ENCODE measurements at places on chromosomes 12 and 14. TPM values are rescaled to one million over a fixed set of nuclear protein-coding genes. Genes with fewer than 3 reads are reported as not detected.

DNA sequence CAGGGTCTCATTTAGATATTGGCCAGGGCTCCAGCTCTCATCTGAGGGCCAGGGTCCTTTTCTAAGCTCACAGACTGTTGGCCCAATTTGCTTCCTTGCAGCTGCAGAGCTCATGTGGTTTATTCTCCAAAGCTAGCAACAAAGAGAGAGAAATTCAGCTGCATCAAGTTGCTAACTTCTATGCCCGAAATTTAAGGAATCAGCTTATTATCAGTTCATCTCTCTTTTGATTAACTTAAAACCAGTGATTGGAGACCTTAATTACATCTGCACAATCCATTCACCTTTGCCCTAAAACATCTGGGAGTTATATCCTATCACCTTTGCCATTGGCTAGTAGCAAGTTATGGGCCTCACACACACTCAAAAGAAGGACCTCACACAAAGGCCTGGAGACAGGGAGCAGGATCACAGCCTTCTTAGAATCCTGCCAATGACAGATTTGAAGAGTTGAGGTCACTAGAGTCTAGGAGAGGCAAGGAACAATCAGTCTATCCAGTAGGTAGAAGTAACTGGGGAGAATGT, 258.8 kb upstream of the GARIN6 start:
- DNase-seq = no peak

Gene NRL
- total RNA-seq = 2.2 TPM

Gene SLC7A8
- total RNA-seq = 3.5 TPM

DNA sequence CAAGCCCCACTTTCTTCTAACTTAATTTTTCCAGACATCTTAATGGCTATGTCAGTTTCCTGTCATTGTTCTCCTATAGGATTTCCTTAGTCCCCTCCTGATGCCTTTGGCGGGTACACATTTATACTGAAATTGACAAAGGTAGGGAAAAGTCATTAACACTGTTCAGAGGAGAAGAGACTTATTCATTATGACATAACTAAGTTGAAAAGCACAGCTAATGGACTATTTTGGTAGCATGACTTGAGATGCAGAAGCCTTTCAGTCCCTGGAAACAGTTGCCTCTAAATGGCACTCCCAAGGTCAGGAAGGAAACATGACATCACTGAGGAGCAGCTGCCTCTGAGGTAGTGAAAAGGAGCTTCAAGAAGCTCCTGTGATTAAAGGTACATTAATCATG, 317.5 kb upstream of the KITLG start:
- DNase-seq = no peak

GRCh38 chr14:105767315-105767714, 240.9 kb downstream of the TMEM121 start:
- DNase-seq = no peak

DNA sequence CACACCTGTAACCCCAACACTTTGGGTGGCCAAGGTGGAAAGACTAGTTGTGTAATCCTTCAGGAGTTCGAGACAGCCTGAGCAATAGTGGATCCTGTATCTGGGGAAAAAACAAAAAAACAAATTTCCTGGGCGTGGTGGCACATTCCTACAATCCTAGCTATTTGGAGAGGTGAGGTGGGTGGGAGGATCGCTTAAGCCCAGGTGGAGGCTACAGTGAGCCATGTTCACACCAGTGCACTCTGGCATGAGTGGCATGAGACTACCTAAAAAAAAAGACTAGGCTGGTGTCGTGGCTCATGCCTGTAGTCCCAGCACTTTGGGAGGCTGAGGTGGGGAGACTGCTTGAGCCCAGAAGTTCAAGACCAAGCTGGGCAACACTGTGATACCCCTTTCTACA, 17.2 kb downstream of the PTGES3 start:
- no peak for DNase-seq

Gene CLEC1B
- not detected for total RNA-seq

Gene TTC9
- total RNA-seq = 1.6 TPM

Gene LPAR5
- total RNA-seq = 10.6 TPM

- no peak for DNase-seq
Measured at GRCh38 chr14:81765651-81766275, 232.1 kb upstream of the SEL1L start.

Gene C14orf132
- total RNA-seq = not detected

Gene PEBP1
- 137 TPM for total RNA-seq

Gene HOXC12
- not detected for total RNA-seq

Gene LALBA
- not detected for total RNA-seq

Gene AICDA
- 0.67 TPM for total RNA-seq

DNA sequence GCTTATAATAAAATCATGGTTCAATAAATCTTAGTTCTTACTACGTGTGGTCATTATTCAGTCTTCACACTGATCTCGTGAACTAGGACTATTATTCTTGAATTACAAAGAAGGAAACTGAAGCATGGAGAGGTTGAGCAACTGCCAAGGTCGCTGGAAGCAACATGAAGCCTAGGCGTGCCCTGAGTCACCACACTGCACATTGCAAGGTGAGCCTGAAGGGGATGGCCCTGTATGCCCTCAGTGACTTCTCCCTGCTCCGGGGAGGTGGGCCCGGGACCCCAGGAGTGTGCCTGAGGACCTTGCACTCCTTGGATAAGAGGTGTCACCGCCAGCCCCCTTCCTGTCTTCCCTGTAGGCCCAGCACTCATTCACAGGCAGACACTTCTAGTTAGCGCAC, 161.6 kb downstream of the CACNA1C start:
- DNase-seq = no peak

Gene ASB2
- 55.1 TPM for total RNA-seq

Gene PTGDR
- total RNA-seq = 3.8 TPM

GRCh38 chr12:22101749-22102243, 55.8 kb downstream of the CMAS start:
- DNase-seq = no peak

Gene CATSPERB
- total RNA-seq = not detected

GRCh38 chr12:49669796-49670195, 37.4 kb downstream of the FMNL3 start:
- no peak for DNase-seq

- DNase-seq = no peak
Measured at GRCh38 chr12:58919231-58920101, 838 bp downstream of the LRIG3 start.

Gene PLEKHG7
- total RNA-seq = not detected

Gene GRIP1
- not detected for total RNA-seq

DNA sequence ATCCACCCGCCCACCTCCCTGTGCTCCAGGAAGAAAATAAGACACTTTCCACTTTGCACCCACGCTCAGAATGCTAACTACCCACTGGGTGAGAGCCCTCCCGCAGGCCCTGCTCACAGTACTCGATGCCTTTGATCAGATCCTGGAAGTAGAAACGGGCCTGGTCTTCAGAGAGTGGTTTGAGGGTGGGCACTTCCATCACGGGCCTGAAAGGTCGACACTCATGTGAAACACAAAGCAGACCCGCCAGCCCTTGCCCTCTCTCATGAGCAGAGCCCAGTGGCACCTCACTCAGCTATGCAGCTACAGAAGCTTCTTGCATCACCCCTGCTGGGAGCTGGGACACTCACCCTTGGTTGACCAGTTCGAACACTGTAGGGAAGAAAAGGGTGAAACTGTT, 41.1 kb downstream of the CAMKK2 start:
- no peak for DNase-seq

DNA sequence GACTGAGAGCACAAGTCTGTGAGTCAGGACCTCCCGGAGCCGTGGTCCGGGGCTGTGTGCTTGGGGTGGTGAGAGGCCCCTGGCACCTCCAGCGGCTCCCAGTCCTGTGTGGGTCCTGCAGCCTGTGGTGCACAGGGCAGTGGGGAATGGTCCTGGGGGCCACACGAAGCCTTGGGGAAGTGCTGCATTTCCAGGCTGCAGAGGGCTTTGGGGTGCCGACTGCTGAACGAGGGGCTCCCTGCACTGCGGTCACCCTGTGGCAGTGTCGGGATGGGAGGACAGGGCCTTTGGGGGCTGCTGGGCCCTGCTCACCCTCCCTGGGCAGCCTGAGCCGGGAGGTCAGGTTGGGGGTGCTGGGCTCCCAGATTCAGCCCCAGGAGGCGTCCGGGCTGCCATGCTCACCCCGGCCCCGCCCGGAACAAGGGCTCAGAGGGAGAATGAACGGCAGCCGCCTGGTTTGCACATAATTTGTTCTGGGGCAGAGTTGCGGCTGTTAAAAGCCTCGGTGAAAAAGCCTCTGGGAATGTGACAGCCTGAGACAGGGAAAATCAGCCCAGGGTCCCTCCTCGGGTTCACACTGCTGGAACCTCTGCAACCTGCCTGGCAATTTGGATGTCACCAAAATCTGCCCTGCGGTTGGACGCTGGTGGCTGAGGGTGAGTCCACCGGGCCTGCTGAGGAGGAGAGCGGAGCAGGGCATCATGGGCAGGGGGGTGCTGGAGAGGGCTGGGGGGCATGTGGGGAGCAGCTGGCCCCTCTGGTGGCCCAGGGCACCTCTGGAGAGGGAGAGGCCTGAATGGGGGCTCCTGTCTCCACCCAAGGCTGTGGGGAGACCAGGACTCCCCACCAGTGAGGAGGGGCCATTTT, 109.2 kb downstream of the KIF26A start:
- DNase-seq = peak; percentile 54
